Stimulated activated naive B cell treated with anti-CD40 and anti-IgM and Interleukin-4, amounts not matched to agents 10 μg/mL and 1 μg/mL and 100 μg/mL, for 72 hours (primary cell): ENCODE measurements at places on chromosomes 7 and 10.
A peak's percentile ranks its signal among the peaks of the same experiment; 100 is the strongest.

GRCh38 chr10:49135575-49136313, 1.9 kb upstream of the FAM170B start:
- peak; percentile 26 for DNase-seq

DNA sequence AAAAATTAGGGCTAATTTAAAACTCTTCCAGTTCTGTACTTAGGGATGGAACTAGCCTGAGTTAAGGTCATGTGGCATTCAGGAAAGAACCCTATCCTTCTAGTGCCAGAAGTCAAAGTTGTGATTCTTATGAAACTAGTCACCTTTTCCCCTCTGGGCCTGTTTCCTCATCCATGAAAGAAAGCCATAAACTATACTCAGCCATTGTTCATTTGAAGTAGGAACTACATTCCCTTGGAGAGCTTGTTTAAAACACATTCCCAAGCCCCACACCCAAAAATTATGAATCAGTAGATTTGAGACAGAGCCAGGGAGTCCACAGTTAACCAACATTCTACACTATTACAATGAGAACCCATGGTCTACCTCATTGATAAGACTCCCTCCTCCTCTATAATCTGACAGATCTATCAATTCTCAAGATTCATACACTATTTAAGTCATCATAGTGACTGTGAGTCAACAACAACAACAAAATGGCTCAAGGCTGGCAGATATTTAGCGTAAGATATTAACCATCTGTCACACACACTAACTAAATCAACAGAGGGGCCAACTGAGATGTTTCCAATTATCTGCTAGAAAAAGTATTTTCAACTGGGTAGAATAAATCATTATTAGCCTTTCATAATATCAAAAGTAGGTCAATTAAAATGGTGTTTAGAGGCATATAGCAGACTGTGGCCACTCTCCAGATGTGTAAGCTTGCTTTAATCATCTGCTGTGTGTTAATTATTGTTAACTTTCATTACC, 102.3 kb downstream of the SLC25A13 start:
- DNase-seq, result no peak

DNA sequence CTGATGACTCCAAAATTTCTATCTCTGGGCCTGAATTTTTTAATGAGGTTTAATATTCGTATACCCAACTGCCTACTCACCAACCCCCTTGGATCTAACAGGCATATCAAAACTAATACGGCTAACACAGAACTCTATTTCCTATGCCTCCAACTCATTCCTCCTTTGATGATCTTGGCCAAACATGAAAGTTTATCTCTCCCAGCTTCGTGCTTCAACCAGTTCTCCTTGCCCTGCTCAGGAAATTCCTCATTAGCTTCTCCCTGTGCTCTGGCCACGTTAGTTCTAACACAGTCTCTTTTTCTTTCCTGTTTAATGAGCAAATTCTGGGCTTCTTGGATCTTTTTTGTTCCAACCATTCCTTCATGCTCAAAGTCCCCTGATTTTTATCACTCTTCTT, 138.9 kb upstream of the PTN start:
- DNase-seq, result no peak

- no peak for DNase-seq
Observed at GRCh38 chr7:149866139-149866778, 7.5 kb upstream of the ATP6V0E2 start.

- no peak for DNase-seq
Observed at GRCh38 chr7:27105301-27106031, 3.0 kb upstream of the HOXA2 start.

DNA sequence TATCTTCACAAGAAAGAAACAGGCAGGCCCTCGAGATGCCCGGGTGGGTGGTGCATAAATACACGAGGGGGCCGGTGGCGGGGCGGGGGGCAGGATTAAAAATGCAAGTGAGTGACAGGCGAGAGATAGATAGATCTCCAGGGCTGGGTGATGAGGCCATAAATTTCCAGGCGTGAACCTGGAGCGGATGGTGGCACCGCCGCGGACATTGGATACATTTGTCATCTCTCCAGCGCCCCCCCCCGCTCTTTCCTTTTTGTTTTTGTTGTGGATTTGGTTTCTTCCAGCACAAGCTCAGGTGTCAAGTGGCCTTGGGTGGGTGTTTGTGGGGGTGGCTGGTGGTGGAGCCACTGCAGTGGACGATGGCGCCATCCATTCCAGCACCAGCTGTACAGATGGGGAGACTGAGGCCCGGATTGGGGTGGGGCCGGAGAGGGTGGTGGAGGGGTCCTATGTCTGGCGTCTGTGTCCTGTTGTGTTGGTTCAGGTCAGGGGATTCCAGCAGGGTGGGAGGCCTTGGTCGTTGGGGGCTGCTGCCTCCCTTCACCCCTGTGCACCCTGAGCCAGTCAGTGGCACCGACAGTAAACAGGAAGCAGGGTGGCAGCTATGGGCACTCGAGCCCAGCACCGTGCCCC, 2.9 kb downstream of the ELFN1 start:
- DNase-seq, result no peak

- DNase-seq, result no peak
Observed at GRCh38 chr7:55641811-55642210, 69.5 kb upstream of the VOPP1 start.
